CD4-positive, alpha-beta memory T cell (primary cell): ENCODE measurements at places on chromosomes 7 and 10.

- no peaks in the 10 kb centered on the region for H3K36me3 ChIP-seq
- no peaks in the 10 kb centered on the region for H3K27me3 ChIP-seq
- H3K4me1 ChIP-seq: peaks cover 27% of the 10 kb centered on the region
- peak; percentile 51 for DNase-seq
- H3K4me3 ChIP-seq: no peak overlapping the region
- H3K27ac ChIP-seq: no peak overlapping the region
These were observed 121.0 kb downstream of the HIP1 start for GRCh38 chr7:75617634-75618234.

DNA sequence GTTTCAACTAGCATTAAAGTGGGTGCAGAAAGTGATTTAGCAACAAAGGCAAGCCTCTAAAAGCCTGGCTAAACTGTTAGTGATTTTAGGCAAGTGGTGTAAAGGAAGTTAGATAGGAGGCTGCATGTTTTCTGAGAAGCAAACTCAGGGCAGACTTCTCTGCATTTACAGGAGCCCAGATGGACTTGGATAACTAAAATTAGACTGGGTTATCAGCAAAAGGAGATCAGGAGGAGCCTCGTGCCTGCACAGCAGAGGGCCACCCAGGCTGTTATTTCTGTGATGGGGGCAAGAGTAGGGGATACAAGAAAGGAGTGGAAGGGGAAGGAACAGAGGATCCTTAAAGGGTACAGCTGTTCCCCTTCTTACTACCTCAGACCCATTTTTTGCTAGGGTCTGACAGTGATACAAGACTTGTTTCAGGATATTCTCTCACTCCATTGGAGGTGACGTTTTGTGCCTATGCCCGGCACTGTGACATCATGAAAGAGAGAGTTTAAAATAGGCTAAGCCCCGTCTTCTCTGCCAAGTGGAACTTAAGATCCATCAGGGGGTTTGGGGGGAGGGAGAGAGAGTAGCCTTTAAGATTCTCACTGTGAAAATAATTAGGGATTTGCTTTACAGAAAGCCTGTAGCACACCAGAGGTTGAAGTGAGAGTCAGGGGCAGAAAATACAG, 49.6 kb upstream of the PDCD4 start:
- no peaks in the 10 kb centered on the region for H3K27me3 ChIP-seq
- no peak overlapping the region for H3K27ac ChIP-seq
- no peaks in the 10 kb centered on the region for H3K36me3 ChIP-seq
- H3K4me3 ChIP-seq: no peak overlapping the region

DNA sequence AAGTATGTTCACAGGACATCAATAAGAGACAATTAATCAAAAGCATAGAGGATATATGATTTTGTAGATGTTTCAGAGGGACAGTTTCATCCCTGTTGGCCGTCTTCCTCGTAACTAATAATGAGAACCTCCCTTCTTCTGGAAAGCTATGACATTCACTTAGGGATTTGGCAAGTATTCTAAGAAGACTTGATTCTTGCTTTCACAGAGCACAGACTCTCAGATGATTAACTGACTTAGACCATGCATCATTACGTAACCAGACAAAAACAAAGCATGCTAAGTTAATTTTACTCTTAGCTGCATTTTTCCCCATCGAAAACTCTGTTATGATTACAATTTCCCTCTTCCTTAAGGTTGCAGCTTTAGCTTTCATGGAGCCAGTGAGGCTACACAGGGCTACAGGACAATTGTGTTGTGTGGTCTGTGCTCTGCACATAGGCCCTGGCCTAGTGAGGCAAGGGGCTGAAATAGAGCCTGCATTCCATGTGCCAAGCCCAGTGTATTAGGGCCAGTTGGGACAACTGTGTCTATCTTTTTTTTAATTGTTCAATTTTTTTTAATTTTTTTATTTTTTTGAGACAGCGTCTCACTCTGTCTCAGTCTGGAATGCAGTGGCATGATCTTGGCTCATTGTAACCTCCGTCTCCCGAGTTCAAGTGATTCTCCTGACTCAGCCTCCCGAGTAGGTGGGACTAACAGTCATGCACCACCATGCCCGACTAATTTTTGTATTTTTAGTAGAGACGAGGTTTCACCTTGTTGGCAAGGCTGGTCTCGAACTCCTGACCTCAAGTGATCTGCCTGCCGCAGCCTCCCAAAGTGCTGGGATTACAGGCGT, 105.3 kb downstream of the PLXDC2 start:
- H3K4me3 ChIP-seq: no peak overlapping the region
- DNase-seq: no peak
- no peaks in the 10 kb centered on the region for H3K4me1 ChIP-seq
- H3K27me3 ChIP-seq: no peaks in the 10 kb centered on the region
- H3K27ac ChIP-seq: no peak overlapping the region
- no peaks in the 10 kb centered on the region for H3K36me3 ChIP-seq

- DNase-seq: no peak
- no peak overlapping the region for H3K27ac ChIP-seq
- H3K27me3 ChIP-seq: no peaks in the 10 kb centered on the region
- H3K4me3 ChIP-seq: no peak overlapping the region
- H3K4me1 ChIP-seq: no peaks in the 10 kb centered on the region
These were observed 391.8 kb upstream of the ETV1 start for GRCh38 chr7:14381306-14381705.

GRCh38 chr10:78313636-78314035, 280.0 kb downstream of the RPS24 start:
- H3K4me1 ChIP-seq: no peaks in the 10 kb centered on the region
- H3K36me3 ChIP-seq: no peaks in the 10 kb centered on the region
- no peak for DNase-seq
- H3K4me3 ChIP-seq: no peak overlapping the region
- no peak overlapping the region for H3K27ac ChIP-seq

- peak overlapping the region; percentile 95 for H3K4me3 ChIP-seq
- no peaks in the 10 kb centered on the region for H3K36me3 ChIP-seq
- peaks cover 78% of the 10 kb centered on the region for H3K4me1 ChIP-seq
- no peak for DNase-seq
- peak overlapping the region; percentile 98 for H3K27ac ChIP-seq
These were observed 868 bp upstream of the PDCD4 start for GRCh38 chr10:110870823-110871297.

- H3K36me3 ChIP-seq: no peaks in the 10 kb centered on the region
- H3K4me3 ChIP-seq: no peak overlapping the region
- no peak for DNase-seq
These were observed 46.7 kb downstream of the PARD3 start for GRCh38 chr10:34768261-34768971.

GRCh38 chr7:17275749-17276671, 22.4 kb upstream of the AHR start:
- H3K36me3 ChIP-seq: no peaks in the 10 kb centered on the region
- peaks cover 12% of the 10 kb centered on the region for H3K4me1 ChIP-seq
- no peak overlapping the region for H3K4me3 ChIP-seq
- no peaks in the 10 kb centered on the region for H3K27me3 ChIP-seq
- no peak for DNase-seq
- H3K27ac ChIP-seq: no peak overlapping the region

- H3K27ac ChIP-seq: no peak overlapping the region
- H3K27me3 ChIP-seq: no peaks in the 10 kb centered on the region
- no peak for DNase-seq
- H3K36me3 ChIP-seq: no peaks in the 10 kb centered on the region
- H3K4me3 ChIP-seq: no peak overlapping the region
These were observed 103.1 kb upstream of the DGKB start for GRCh38 chr7:15005672-15006071.

- no peak overlapping the region for H3K27ac ChIP-seq
- H3K4me1 ChIP-seq: no peaks in the 10 kb centered on the region
- no peak overlapping the region for H3K4me3 ChIP-seq
- H3K27me3 ChIP-seq: no peaks in the 10 kb centered on the region
- H3K36me3 ChIP-seq: no peaks in the 10 kb centered on the region
These were observed 161.7 kb downstream of the AKR1D1 start for GRCh38 chr7:138237995-138238394.

- H3K4me3 ChIP-seq: no peak overlapping the region
- no peaks in the 10 kb centered on the region for H3K36me3 ChIP-seq
- no peaks in the 10 kb centered on the region for H3K4me1 ChIP-seq
These were observed 15.3 kb upstream of the ASB4 start for GRCh38 chr7:95470452-95470851.

DNA sequence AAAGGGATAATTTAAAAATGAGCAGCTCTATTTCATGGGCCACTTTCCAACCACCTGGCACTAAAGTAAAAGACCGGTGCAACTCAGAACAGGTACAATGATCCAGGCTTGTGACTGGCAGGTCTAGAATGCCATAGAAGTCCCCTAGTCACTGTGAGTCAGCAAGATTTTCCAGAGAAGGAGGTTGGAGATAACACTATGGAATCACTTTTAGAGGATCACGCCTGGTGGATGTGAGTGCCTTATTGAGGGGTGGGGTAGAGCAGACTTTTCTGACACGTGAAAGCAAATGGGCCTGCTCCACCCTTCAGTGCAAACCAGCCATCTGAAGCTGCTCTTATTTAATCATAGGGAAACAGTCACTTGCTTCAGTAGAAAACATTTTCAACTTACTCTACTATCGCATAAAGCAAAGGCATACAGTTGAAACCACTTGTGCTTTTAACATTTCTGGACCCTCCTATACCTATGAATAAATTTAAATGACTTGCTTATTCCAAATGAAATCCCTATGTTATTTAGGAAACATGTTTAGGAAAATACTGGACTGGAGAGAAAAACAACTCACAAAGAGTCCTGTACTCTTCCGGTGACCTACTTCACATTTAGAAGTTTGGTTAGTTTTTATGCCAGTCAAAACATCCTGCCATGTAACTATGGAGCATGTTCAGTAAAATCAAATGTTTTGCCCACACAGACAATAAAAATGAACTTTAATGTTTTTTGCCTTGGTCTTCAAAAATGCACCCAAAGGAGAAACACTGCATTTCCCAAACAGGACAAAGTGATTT, 21.5 kb upstream of the AKR1C1 start:
- DNase-seq: no peak
- no peaks in the 10 kb centered on the region for H3K4me1 ChIP-seq
- H3K4me3 ChIP-seq: no peak overlapping the region
- no peak overlapping the region for H3K27ac ChIP-seq

- no peaks in the 10 kb centered on the region for H3K4me1 ChIP-seq
- H3K27ac ChIP-seq: no peak overlapping the region
- no peak overlapping the region for H3K4me3 ChIP-seq
- DNase-seq: no peak
These were observed 274.6 kb downstream of the KCND2 start for GRCh38 chr7:120547605-120548004.

DNA sequence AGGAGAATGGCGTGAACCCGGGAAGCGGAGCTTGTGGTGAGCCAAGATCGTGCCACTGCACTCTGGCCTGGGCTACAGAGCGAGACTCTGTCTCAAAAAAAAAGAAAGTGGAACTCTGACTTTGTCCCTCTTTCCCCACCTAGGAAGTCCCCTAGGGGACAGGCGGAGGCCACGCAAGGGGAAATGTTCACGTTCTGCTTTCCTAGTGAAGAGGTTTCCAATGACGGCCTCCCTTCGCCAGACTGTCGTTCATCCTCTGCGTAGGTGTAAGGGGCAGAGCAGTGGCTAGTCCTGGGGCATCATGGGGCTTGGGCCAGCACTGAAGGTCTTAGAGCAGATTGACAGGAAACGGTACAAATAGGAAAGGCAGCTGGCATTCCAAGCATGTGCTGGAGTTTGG, 30.6 kb downstream of the SUFU start:
- H3K4me1 ChIP-seq: no peaks in the 10 kb centered on the region
- no peak overlapping the region for H3K4me3 ChIP-seq
- DNase-seq: no peak
- H3K36me3 ChIP-seq: no peaks in the 10 kb centered on the region
- H3K27me3 ChIP-seq: no peaks in the 10 kb centered on the region
- no peak overlapping the region for H3K27ac ChIP-seq

DNA sequence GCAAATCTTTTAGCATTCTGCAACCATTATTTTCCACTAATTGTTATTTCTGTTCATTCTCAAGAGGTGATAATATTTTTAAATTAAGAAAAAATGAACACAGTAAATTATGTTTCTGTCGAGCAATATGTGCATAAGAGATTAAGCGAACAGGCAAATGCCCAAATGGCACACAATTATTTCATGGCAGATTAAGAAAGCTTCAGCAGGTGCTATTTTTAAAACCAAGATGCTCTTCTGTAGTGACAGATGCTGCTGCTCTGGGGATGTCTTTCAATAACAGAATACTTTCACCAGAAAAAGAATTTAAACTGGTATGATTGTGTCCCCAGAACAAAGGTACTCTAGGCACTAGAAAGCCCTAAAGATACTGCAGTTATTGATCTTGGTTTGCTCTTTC, 412.7 kb upstream of the SORCS1 start:
- no peak for DNase-seq
- H3K36me3 ChIP-seq: no peaks in the 10 kb centered on the region
- H3K4me3 ChIP-seq: no peak overlapping the region
- no peak overlapping the region for H3K27ac ChIP-seq
- H3K27me3 ChIP-seq: no peaks in the 10 kb centered on the region

- H3K27ac ChIP-seq: no peak overlapping the region
- DNase-seq: no peak
- no peak overlapping the region for H3K4me3 ChIP-seq
- H3K27me3 ChIP-seq: no peaks in the 10 kb centered on the region
These were observed 29.1 kb upstream of the LHFPL3 start for GRCh38 chr7:104299323-104299722.

DNA sequence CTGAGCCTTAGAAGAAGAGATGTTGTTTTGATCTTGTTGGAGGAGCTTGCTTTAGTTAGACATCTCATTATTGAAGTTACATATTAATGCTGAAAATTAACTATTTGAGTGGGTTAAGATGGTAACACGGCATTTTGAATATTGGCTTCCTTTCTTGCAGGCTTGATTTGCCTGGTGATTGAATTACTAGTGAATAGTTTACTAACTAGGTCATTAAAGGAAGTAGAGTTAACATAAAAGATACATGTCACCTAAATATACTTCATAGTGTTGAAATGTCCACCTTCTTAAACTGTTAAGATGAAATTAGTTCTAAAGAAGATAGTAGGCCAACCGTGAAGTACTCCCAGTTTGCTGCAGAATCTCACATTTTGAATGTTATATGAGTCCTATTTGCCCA, 18.5 kb downstream of the MPLKIP start:
- no peak for DNase-seq
- H3K27me3 ChIP-seq: no peaks in the 10 kb centered on the region
- H3K4me1 ChIP-seq: no peaks in the 10 kb centered on the region

DNA sequence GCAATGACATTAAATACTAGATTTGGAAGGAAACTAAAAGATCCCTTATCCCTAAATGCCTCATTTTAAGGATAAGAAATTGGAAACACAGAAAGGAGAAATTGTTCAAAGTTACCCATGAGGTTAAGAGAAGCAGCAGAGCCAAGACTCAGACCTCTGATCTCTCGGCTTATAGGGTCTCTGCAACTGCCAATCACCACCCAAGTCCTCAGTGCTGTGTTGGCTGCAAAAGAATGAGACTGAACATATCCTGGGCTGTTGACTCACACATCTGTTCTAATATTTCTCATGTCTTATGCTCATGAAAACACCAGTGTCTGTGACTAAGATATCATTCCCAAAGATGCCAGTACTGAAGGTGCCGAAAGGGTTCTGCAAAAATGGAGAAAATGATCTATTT, 153.3 kb downstream of the XPNPEP1 start:
- no peak overlapping the region for H3K27ac ChIP-seq
- no peaks in the 10 kb centered on the region for H3K36me3 ChIP-seq
- H3K4me1 ChIP-seq: no peaks in the 10 kb centered on the region
- H3K4me3 ChIP-seq: no peak overlapping the region
- no peak for DNase-seq
